Mesendoderm (in vitro differentiated cells): ENCODE measurements at places on chromosomes 7 and 10.

DNA sequence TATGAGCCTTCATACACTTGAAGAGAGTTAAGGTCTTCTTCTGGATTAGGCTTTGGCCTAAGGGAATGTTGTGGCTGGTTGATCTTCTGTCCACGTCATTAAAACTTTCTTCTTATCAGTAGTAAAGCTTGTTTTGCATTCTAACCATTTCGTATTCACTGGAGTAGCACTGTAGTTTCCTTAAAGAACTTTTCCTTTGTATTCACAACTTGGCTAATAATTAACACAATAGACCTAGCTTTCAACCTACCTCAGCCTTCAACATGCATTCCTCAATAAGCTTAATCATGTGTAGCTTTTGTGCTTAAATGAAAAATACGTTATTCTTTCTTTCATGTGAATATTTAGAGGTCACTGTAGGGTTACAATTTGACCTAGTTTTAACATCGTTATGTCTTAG is 42.8 kb downstream of the AKR1C8 start:
- no peak for DNase-seq

DNA sequence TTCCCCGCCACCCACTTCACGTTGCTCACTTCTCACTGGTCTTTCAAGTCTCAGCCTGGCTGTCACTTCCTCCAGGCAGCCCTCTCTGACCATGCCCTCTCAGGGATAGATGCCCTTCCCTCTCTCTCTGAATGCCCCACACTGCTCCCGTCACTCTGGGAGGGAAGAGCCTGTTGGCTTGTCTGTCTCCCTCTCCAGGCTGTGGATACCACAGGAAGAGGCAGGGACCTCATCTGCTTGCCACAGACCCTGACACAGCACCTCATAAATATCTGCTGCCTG is 93.1 kb downstream of the OAT start:
- no peak for DNase-seq

DNA sequence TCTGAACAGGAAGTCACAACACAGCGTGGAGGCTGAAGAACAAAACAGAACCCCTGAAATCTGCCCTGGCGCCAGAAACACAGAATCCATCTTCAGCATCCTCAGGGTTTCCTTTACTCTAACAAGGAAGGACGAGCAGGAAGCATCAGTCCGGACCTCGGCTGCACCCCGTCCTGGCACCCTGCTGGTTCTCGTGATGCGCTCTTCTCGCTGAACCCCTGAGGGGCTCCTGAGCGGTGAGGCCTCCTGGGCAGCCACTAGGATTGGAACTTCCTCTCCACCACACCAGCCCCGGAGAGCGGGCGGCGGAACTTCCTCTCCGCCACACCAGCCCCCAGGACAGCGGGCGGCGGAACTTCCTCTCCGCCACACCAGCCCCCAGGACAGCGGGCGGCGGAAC is 461.9 kb downstream of the PTPRN2 start:
- DNase-seq = no peak

GRCh38 chr10:93070378-93071176 is 3.1 kb upstream of the CYP26A1 start:
- no peak for DNase-seq

DNA sequence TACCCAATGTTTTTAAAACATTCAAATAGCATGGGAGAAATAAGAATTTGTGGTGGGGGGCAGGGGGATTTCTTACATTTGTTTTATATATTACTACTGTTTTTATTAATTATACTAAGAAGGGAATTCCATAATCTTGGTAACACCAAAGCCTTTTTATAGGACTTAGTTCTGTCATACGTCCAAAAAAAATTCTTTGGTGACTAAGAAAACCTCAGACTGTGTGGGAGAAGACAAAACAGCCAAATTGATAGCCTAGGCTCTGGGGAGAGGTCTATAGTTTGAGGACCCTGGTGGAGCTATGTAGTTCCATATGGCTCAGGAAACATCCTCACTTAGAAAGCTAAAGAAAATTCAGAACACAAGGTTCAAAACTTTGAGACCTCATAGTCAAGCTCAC is 23.4 kb downstream of the ACSM6 start:
- DNase-seq = no peak

DNA sequence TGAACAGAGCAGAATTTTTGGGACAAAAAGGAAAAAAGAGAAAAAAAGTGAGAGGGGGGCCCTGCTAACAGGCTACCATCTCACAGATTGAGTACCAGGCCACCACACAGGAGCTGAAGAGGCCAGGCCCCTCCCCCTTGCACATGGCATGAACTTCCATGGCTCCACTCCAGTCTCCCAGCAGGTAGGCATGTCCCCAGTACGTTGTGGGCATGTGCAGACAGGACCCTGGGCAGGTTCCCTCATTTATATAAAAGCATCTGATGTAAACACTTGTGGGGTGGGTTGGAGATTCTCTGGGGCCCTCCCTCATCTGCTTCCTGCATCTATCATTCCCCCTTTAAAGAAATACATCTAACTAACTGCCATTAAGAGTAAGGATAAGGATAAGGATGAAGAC is 45.0 kb upstream of the AKR1C1 start:
- no peak for DNase-seq

DNA sequence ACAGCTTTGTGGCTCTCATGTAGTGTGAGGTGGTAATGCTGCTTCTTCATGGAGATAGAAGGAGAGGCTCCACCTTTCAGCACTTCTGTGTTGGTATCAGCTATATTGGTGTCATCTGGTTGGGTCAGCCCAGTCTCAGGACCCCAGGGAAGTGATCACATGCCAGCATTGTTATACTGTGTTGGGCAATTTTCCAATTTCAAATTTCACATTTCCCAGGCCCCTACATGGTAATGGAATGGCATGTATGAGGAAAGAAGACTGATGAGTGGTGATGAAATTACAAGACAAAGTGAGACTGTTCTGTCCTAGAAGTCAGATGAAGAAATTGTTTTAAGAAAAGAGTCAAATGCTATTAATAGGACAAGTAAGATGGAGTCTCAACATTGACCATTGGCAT is 3.7 kb upstream of the AKR1C3 start:
- DNase-seq = no peak

- DNase-seq = no peak
Observed at GRCh38 chr10:43576580-43576979, 2.2 kb upstream of the ZNF239 start.

DNA sequence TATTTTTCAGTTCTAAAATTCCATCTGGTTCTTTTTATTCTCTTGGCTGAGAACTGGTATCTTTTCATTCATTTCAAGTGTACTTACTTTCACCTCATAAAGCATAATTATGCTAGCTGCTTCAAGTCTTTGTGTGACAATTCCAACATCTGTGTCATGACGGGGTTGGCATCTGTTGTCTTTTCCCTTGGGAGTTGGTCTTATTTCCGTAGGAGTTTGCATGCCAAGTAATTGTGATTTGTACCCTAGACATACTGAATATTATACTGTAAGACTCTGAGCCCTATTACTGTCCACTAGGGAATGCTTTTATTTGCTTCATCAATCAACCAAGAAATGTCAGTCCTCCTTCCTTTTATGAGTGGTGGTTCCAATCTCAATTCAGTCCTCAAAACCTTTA is 24.6 kb upstream of the HUS1 start:
- DNase-seq = no peak
